ENCODE measurements at places on chromosomes 2 and 18.

- H3K4me3 ChIP-seq, result peak overlapping the region; percentile 96
- H3K4me1 ChIP-seq, result peaks cover 9% of the 10 kb centered on the region
- H3K27ac ChIP-seq, result peak overlapping the region; percentile 51
Measured at GRCh38 chr2:119679526-119679837, 481 bp downstream of the TMEM177 start.

GRCh38 chr2:148552675-148553331 lies 91.7 kb upstream of the EPC2 start:
- DNase-seq, result no peak
- H3K27ac ChIP-seq, result peak overlapping the region; percentile 28
- H3K4me1 ChIP-seq, result no peaks in the 10 kb centered on the region
- no peaks in the 10 kb centered on the region for H3K27me3 ChIP-seq

DNA sequence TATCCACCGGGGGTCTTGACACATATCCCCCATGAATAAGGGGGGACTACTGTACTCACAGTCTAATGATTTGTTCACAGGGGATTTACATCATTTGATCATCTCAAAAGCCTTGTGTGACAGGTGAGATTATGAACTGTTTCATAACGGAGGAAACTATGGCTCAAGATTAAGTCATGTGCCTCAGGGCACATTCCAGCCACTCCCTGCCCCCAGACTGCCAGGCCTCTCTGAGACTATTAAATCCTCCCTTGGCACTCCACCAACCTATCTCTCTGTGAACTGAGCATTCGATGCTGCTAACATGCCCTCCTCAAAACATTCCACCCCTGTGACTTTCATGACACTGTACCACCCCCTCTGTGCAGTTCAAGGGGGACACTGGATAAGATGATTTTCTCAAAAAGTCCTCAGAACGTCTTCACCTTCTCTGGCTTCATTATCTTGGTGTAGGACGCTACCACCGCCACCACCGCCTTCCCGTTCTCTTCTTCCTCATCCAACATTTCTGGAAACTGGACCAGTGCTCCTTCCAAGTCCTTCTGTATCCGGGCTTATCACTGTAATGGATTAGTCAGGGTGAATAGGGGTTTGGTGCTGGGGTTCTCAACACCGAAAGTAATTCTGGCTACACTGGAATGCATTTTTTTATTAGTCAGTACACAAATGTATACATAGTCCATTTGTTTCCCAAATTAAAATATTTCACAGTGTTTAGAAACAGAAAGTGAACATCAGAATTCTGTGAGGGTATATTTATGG lies 169.6 kb downstream of the KCNS3 start:
- H3K27ac ChIP-seq, result no peak overlapping the region
- no peak overlapping the region for H3K4me3 ChIP-seq
- peaks cover 16% of the 10 kb centered on the region for H3K4me1 ChIP-seq
- no peak for DNase-seq
- H3K27me3 ChIP-seq, result no peaks in the 10 kb centered on the region
- no peaks in the 10 kb centered on the region for H3K36me3 ChIP-seq

- no peaks in the 10 kb centered on the region for H3K36me3 ChIP-seq
- no peak for DNase-seq
- H3K4me3 ChIP-seq, result no peak overlapping the region
- no peaks in the 10 kb centered on the region for H3K27me3 ChIP-seq
- H3K27ac ChIP-seq, result no peak overlapping the region
- no peaks in the 10 kb centered on the region for H3K4me1 ChIP-seq
Measured at GRCh38 chr2:217069263-217070042, 209.6 kb upstream of the TNP1 start.

DNA sequence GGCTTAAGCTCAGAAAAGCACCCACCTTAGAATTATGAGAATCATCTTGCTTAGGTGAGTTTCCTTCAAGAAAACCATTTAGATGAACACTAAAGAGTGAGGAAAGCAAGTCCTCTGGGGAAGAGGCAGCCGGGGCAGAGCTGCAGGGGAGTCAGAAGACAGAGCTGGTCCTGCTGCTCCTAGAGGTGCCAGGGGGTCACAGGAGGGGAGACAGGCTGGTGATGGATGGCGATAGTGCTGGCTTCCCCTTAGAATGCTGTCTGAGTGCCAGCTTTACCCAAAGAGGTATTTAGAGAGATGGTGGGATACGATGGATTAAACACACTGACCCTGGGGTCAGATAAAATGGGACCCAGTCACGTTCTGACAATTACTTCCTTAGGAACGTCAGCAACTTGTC lies 269.4 kb downstream of the TDRD15 start:
- H3K27me3 ChIP-seq, result no peaks in the 10 kb centered on the region
- no peak overlapping the region for H3K4me3 ChIP-seq
- H3K36me3 ChIP-seq, result no peaks in the 10 kb centered on the region
- H3K27ac ChIP-seq, result no peak overlapping the region
- H3K4me1 ChIP-seq, result no peaks in the 10 kb centered on the region

GRCh38 chr2:63424329-63425078 lies 163.8 kb downstream of the WDPCP start:
- no peaks in the 10 kb centered on the region for H3K36me3 ChIP-seq
- no peaks in the 10 kb centered on the region for H3K27me3 ChIP-seq
- no peak overlapping the region for H3K27ac ChIP-seq
- no peak for DNase-seq

DNA sequence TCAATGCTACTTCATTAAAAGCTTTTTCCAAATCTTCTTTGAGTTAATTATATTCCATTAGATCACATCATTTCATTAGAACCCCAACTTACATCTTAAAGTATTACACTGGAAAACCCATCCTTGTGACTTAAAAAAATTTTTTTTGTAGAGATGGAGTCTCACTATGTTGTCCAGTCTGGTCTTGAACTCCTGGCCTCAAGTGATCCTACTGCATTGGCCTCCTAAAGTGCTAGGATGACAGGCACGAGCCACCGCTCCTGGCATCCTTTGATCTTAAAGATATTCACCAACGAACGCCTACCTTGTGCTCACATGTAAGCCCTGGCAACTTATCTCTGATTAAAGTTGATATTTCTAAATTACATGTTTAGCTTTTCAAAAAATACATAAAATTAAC lies 6.7 kb downstream of the LAPTM4A start:
- peaks cover 48% of the 10 kb centered on the region for H3K4me1 ChIP-seq
- no peak for DNase-seq
- H3K36me3 ChIP-seq, result peaks cover 10% of the 10 kb centered on the region
- no peak overlapping the region for H3K4me3 ChIP-seq

DNA sequence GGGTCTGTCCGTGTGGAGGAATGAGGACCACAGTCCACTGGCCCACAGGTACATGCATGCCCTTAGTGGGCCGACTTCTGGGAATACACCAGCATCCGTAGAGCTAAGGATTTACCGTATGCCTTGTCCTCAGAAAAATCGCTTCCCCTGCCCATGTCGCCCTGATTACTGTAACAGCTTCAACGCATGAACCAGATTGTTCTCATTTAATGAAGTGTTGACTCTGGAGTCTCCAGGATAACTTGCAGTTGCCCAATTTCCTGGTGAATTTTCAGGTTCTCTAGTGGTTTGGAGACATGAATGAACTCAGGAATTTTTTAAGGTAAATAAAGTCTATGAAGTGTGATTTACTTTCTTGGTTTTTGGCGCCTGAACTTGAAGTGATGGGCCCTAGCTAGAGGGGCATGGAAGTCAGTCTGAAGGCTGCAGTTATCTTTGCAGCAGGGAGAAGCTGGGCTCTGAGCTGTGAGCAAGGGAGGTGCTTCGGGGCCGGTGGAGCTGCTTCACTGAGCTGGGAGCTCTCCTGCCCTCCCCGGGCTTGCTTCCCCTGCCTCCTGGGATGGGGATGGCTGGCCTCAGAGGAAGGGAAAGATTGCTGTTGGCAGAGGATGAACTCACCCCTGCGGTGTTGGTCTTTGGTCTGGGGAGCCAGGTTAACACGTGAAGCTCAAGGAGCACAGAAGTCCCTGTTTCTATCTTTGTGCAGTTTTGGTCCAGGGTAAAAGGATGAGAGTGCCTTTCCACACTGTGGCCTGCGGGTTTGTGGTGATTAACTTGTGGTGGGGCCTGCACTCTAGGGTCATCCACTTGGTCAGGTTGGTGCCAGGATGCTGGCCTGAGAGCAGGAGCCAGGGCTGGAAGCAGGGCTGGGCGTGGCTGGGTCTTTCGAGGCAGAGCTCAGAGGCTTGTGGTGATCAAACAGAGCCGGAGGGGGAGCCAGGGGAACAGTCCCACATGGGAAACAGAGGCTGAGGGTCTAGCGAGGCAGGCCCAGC lies 28.1 kb downstream of the TCF7L1 start:
- H3K36me3 ChIP-seq, result no peaks in the 10 kb centered on the region
- peaks cover 72% of the 10 kb centered on the region for H3K4me1 ChIP-seq
- H3K27me3 ChIP-seq, result no peaks in the 10 kb centered on the region
- H3K4me3 ChIP-seq, result no peak overlapping the region

- no peak for DNase-seq
- no peaks in the 10 kb centered on the region for H3K4me1 ChIP-seq
- no peaks in the 10 kb centered on the region for H3K27me3 ChIP-seq
- H3K4me3 ChIP-seq, result no peak overlapping the region
Measured at GRCh38 chr2:44740678-44741077, 200.8 kb upstream of the SIX3 start.

DNA sequence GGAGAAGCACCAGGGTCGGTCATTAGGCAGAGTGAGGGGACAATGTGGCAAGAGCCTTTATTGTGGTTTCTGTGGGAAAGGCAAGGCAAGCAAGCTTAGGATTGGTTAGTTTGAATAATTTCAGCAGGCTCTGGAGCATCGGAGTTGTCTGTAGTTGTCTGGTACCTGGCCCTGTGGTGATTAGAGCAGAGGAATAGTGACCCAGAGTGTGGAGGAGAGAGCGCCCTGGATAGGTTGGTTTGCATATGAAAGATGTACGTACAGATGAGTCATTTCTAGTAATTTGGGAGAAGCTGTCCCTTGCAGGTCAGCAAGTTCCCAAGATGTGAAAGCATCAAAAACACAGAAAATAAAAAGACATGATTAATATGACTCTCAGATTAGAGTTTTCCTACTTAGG lies 383.1 kb upstream of the MEX3C start:
- H3K27me3 ChIP-seq, result no peaks in the 10 kb centered on the region
- no peak overlapping the region for H3K27ac ChIP-seq
- DNase-seq, result no peak
- H3K4me3 ChIP-seq, result no peak overlapping the region

DNA sequence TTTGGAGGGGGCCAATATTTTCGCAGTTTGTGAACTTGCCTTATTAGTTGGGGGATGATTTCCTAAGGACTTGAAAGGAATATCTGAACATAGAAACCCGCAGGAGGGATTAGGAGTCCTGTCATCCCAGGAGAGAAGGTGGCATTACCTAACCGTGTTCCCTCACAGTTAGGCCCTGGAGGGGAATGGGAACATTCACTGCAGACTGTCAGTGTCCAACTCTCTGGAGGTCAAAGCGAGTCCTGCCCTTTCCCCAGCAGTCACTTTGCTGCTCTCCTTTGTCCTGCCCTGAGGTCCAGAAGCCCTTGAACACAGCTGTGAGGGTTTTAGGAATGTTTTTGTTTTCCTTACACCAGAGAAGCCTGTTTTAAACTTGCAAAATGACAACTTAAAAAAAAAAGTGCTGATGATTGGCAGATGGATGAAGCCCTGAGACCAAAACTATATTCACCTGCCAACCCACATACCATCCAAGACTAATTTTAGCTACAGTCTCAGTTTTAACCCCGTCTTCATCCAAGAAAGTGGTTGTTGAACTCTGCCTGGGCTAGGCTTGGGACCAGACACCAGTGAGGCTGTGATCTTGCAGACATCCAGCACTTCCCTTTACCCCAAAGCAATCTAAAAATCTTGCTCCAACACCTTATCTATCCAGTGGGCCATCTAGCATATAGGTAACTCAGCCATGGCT lies 90.5 kb upstream of the MEX3C start:
- H3K27ac ChIP-seq, result no peak overlapping the region
- H3K27me3 ChIP-seq, result no peaks in the 10 kb centered on the region
- H3K36me3 ChIP-seq, result no peaks in the 10 kb centered on the region
- H3K4me3 ChIP-seq, result no peak overlapping the region
- H3K4me1 ChIP-seq, result no peaks in the 10 kb centered on the region

- no peaks in the 10 kb centered on the region for H3K36me3 ChIP-seq
- DNase-seq, result no peak
- no peak overlapping the region for H3K27ac ChIP-seq
- no peak overlapping the region for H3K4me3 ChIP-seq
Measured at GRCh38 chr2:11044201-11044600, 111.1 kb upstream of the SLC66A3 start.

DNA sequence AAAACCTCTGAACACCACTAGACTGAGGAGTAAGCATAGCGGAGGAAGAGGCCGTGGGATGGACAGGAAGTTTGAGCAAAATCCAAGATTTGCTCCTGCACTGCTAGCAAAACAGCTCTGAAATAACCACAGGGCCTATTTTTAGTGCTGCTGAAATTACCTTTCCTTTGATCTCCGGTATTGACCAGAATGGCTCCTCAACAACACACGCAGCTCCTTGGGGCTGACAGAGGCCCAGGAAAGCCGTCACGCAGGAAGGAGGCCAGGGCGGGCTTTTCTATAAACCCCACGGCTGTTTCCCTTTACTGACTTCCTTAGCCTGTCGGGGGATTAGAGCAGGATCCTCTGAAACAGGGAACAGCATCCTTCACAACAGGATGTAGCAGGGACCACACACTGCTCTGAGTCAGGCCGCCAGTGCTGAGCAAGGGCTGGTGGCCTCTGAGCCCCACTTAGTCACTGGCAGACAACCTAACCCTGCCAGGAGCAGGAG lies 80.8 kb upstream of the LCLAT1 start:
- no peak overlapping the region for H3K4me3 ChIP-seq
- peak overlapping the region; percentile 26 for H3K27ac ChIP-seq
- H3K27me3 ChIP-seq, result no peaks in the 10 kb centered on the region
- no peaks in the 10 kb centered on the region for H3K36me3 ChIP-seq
- peaks cover 34% of the 10 kb centered on the region for H3K4me1 ChIP-seq

GRCh38 chr2:218028562-218029348 lies 26.0 kb upstream of the TNS1 start:
- H3K27me3 ChIP-seq, result peaks cover 2% of the 10 kb centered on the region
- H3K36me3 ChIP-seq, result no peaks in the 10 kb centered on the region
- no peak overlapping the region for H3K27ac ChIP-seq
- peak; percentile 42 for DNase-seq
- H3K4me1 ChIP-seq, result no peaks in the 10 kb centered on the region
- no peak overlapping the region for H3K4me3 ChIP-seq

- H3K36me3 ChIP-seq, result no peaks in the 10 kb centered on the region
Measured at GRCh38 chr2:191582355-191582754, 95.6 kb upstream of the NABP1 start.

DNA sequence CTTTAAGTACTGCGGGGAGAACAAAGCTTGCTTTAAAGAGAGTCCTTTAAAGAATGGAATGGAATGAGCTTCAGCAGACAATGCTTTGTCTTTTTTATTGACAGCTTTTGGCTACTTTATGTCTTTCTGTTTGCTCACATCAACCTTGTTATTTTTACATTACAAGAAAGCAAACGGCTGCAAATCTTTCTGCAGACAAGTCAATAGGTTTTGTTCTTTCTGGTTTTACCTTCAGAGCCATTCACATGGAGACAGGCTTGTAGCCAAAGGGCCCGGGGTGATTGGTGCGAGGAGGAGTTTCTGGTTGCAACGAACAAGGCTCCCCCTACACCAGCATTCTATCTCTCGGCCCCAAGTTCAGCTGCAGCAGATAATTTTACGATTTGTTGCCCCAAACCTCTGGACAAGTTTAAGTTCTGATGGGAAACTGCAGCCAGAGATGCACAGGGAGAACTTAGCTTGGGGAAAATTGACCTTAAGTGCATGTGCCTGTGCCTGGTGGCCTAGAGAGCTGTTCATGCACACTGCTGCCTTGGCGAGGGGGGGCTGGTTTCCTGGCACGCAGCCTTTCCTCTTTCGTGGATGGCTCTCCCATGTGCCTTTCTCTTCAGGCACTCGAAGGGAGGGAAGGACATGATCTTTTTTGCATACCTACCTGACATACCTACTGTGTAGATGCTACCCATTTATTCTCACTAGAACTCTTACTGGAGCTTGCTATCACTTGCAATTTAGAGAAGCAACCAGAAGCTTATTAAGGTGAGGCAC lies 543.2 kb downstream of the DCDC2C start:
- H3K36me3 ChIP-seq, result no peaks in the 10 kb centered on the region
- DNase-seq, result no peak
- H3K4me1 ChIP-seq, result no peaks in the 10 kb centered on the region

All from upper lobe of right lung (tissue), 1 donor.